ENCODE measurements at places on chromosomes 16 and 17. TPM values are rescaled to one million over a fixed set of nuclear protein-coding genes. Genes with fewer than 3 reads are reported as not detected.

The PRKCB gene
- 2.4 TPM for total RNA-seq

The HEXIM2 gene
- 9.6 TPM for total RNA-seq

The ANKFY1 gene
- total RNA-seq, result 49.6 TPM

The OTOP2 gene
- total RNA-seq, result not detected

The B3GNT9 gene
- 25.0 TPM for total RNA-seq

The DHX58 gene
- total RNA-seq, result 10.3 TPM

The KRTAP9-4 gene
- not detected for total RNA-seq

The PRSS8 gene
- not detected for total RNA-seq

The SLC38A8 gene
- total RNA-seq, result not detected

The ANKRD40CL gene
- total RNA-seq, result not detected

The TBC1D3C gene
- total RNA-seq, result not detected

The SOX15 gene
- total RNA-seq, result 0.12 TPM

The SGSH gene
- 12.1 TPM for total RNA-seq

The STAT3 gene
- 86.4 TPM for total RNA-seq

The TNP2 gene
- total RNA-seq, result not detected

The SULT1A1 gene
- total RNA-seq, result 0.87 TPM

The GNG13 gene
- total RNA-seq, result not detected

The MPV17L gene
- 0.12 TPM for total RNA-seq

The PRDM7 gene
- total RNA-seq, result not detected

The CACNG1 gene
- total RNA-seq, result not detected

Data from uterine smooth muscle cell (primary cell).